Fibroblast of the aortic adventitia (primary cell): ENCODE measurements at places on chromosomes 1 and 21. TPM values are rescaled to one million over a fixed set of nuclear protein-coding genes. Genes with fewer than 3 reads are reported as not detected.

DNA sequence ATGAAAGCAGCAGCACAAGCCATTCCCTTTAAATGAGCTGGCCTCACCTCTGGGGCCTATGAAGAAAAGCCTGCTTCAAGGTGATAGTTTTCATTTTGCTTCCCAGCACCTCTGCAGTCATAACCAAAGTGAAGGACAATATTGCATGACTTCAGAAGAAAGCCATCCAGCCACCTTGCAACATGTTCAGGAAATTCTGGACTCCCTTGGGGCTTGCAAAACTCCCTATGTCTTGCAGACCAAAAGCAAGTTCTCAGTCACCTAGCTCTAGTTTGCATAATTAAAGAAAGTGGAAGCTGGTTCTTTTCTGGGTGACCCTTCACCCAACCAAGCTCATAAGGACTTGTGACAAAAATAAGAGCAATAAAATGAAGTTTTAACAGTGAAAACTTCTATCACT, 87.6 kb downstream of the GFI1 start:
- peak; percentile 6 for DNase-seq

The TRMT13 gene
- total RNA-seq: 7.0 and 15.0 TPM in 2 replicates

The PEAR1 gene
- total RNA-seq: 4.8 and 10.8 TPM in 2 replicates

- DNase-seq: peak; percentile 8
Observed at GRCh38 chr21:16004086-16004485, 274.3 kb downstream of the USP25 start.

DNA sequence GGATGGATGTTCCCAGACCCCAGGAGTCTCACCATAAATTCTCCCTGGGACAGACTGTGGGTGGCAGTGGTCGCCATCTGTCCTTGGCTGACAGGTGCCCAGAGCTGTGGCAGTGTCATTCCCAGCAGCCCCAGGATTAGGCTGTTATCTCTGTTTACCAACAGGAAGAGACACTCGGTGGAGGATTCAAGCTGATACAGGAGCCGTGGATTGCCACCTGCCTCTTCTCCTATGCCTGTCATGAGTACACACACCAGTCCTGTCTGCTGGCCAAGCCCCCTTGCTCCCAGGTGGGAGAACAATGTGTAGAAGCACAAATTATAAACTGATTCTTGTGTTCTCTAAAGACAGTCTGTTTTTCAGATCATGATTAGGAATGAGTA, 152.6 kb downstream of the ETS2 start:
- no peak for DNase-seq

The WNT4 gene
- under 0.01 TPM in 1 of 2 replicates, not detected in the other for total RNA-seq

GRCh38 chr1:235302143-235302542, 25.8 kb downstream of the ARID4B start:
- DNase-seq: no peak

DNA sequence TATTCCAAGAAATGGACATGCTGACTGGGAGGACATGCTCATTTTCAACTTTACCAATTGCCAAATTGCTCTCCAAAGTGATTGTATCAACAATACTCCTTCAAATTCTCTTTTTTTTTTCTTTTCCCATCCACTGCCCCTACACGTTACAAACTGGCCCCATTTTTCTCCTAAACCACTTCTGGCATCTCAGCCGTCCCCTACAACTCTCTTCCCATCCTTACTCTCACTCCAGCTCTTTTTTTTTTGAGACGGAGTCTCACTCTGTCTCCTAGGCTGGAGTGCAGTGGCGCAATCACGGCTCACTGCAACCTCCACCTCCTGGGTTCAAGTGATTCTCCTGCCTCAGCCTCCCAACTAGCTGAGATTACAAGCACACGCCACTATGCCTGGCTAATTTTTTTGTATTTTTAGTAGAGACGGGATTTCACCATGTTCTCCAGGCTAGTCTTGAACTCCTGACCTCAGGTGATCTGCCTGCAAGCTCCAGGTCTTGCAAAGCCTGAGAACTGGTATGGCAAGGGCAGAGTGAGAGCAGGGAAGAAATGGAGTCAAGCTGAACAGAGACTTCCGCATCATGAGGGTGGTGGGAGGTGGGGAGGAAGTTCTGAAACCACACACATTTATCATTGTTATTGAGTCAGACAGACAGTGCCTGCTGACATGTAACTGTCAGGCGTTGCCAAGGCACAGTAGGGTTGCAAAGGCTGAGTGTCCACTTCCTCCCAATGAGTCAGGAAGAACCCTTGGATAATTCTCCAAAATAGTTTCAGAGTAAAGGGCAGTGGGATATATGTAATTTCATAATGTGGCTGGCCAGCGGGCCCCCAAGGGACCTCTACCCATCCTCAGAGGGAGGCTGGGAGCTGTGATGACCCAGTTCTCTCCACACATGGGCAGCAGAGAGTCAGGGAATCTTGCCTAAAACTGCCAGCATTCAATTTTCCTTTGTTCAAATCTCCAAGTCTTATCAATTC, 17.4 kb downstream of the CELA3A start:
- DNase-seq: peak; percentile 81

GRCh38 chr1:65066419-65066765, 81.6 kb upstream of the AK4 start:
- no peak for DNase-seq

The CA6 gene
- not detected in 2 replicates for total RNA-seq

GRCh38 chr1:44040846-44041245, 9.6 kb upstream of the SLC6A9 start:
- peak; percentile 37 for DNase-seq

- peak; percentile 90 for DNase-seq
Observed at GRCh38 chr1:67683316-67683715, 1.7 kb upstream of the GADD45A start.

DNA sequence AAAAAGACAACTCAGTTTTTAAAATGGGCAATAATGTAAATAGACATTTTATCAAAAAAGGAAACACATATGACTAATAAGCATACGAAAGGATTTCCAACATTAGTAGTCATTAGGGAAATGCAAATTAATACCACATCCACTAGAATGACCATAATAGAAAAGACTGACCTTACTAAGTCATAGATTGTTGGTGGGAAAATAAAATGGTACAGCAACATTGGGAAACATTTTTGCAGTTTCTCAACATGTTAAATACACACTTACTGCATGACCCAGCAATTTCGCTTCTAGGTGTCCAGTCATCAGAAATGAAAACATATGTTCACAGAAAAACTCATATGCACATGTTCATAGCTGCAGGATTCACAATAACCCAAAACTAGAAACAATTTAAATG, 29.9 kb upstream of the SLC44A3 start:
- DNase-seq: peak; percentile 48

The RNF186 gene
- not detected in 2 replicates for total RNA-seq

DNA sequence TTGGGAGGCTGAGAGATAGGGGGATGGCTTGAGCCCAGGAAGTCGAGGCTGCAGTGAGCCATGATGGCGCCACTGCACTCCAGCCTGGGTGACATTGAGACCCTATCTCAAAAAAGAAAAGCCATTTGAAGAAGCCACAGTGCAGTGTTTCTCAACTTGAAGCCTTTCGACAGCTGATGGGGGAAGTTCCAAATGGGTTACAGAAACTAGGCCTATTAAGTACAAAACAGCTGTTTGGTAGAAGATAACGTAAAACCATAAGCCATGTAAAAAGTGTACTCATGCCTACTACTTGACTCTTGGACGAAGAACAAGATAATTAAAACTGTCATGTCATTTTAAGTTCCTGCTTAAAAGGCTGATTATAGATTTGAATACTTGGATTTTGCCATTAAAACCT, 16.6 kb downstream of the COPA start:
- DNase-seq: no peak

DNA sequence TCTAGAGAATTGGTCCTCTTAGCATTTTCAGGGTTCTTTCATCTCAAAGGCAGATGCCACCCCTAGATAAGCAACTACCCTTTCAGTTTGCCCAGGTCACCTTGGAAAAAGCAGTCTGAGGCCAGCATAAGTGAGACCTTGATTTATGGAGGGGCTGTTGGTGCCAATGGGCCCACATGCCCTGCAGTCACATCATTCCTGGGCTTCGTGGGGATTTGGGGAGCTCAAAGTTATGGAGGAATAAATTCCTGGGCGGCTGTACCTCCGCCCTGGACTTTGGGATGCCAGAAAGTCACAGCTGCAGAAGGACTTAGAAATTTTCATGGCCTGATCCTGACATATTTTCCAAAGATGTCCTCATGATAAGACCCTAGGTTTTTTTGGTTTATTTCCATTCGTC, 2.7 kb upstream of the SDHB start:
- DNase-seq: no peak

- peak; percentile 53 for DNase-seq
Observed at GRCh38 chr1:171799166-171799565, 17.7 kb downstream of the METTL13 start.

GRCh38 chr1:53642215-53642555, 96.8 kb downstream of the GLIS1 start:
- no peak for DNase-seq

The SYTL1 gene
- total RNA-seq: 0.09 TPM in 1 of 2 replicates, not detected in the other

DNA sequence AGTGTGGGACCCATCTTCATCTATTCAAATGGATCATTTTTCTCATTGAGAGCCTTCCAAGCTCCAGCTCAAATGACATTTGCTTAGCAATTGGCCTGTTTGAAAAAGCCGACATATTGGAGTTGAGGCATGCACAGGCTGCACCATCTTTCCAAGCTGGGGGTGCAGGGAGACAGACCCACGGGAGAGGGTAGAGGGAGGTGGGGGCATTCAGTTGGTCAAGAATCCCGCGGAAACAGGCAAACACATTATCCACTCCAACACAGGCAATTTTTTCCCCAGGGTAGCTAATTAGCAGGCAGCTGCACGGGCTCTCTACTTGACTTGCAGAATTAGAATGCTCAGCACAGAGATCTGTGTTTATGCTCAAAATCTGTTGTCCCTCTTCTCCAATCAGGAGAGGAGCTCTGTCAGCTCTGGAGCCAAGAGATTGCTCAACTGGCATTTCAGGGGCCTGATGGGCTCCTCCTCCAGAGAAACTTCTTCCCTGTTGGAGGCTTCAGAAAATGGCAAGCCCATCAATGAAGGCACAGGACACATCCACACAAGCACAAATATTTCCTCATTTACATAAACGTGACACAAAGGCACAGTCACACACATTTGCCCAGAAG, 267.8 kb downstream of the FOXD2 start:
- DNase-seq: peak; percentile 19

The NES gene
- total RNA-seq: 44.5 and 83.0 TPM in 2 replicates

DNA sequence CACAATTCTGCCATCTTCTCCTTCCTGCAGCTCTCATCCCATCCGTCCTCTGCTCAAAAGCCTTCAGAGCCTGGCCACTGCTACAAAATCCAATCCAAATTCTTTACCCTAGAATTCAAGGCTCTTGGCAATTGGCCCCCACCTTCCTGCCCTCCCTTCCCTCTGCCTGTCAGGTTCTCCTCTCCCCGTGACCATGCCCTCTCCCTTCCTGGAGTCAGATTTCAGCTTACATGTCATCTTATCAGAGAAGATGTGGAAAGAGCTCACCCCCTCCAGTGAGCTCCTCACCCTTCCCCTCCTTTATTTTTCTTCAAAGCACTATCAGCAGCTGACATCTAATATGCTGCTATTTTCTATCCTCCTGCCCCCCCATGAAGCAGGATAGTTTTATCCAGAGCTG, 86.9 kb downstream of the GRIK3 start:
- DNase-seq: no peak

GRCh38 chr1:236522937-236523703, 662 bp upstream of the LGALS8 start:
- no peak for DNase-seq

GRCh38 chr1:172931761-172932160, 119.0 kb downstream of the TNFSF18 start:
- DNase-seq: no peak

DNA sequence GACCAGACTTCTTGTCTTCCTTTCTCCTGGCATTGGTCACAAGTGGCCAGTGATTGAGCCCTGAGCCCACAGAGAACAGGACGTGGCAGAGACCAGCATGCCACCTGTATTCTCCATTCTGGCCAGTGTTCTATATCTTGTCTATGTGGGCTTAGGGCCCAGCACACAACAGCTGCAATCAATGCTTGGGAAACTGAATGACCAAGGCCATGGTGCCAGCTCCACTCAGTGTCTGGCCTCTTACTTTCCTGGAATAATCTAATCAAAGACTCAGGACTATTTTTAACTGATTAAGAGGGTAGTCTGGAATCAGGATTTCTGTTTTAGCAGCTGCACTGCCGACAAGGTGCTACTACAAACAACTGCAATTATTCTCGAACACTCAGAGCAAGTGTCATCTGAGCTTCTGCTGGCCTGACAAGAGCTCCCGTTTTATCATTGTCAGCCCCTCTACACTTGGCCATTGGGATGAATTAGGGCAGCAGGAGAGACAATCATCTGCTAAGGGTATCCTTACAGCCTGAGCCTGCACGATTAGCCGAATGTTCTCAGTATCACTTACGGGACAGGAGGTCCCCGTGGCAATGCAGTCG, 74.4 kb upstream of the GRIK3 start:
- no peak for DNase-seq

GRCh38 chr1:227942716-227943261, 4.9 kb downstream of the WNT9A start:
- DNase-seq: no peak

DNA sequence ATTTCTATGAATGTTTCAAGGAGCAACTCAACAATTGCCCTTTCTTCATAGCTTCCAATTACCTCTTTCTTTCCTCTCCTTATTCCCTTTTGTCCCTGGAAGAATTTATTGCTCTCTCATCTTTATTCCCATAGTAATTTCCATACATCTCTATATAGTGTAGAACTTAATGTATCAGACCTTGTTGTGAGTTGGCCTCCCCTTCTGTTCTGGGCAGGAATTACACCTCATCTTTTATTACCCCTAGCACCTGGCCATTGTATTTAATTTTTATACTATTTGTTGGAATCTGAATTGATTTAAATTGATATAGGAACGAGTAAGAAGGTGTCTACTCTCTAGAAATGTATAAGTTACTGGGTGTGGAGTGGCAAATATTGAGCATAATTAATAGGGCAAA, 114.5 kb downstream of the CACHD1 start:
- no peak for DNase-seq

- no peak for DNase-seq
Observed at GRCh38 chr1:18297896-18298648, 182.7 kb upstream of the KLHDC7A start.

The WDR64 gene
- not detected in 2 replicates for total RNA-seq

DNA sequence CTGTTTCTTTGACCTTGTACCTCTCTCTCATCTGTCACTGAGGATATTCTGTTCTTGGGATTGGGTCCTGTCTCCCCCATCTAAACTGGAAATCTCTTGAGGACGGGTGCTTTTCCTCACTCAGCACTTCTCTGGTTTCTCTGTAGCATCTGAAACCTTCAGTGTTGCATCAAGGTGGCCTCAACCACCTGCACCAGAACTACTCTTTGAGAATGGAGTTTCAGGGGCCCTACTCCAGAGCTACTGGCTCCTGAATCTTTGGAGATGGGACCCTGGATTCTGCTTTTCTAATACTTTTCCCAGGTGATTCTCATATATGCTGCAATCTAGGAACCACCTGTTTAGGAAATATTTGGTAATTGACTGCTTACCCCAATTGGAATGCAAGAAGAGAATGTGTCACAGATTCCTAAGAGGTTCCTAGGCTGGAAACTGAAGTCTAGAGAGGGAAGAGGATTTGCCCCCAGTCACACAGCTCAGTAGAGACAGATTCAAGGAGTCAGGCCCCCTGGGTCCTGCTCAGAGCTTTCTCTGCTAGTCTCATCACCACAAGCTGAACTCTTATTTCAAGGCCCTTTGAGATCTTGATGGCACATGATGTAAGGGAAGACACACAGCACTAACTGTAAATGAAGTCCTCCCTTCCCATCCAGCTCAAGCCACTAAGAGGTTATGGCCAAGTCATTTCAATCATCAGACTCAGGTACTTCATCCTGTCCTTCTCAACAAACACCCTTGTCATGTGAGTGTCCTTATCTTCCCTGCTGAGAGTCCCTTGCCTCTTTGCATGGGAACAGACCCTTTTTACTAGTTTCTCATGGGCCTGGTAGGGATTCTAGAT, 48.7 kb downstream of the EIF2D start:
- no peak for DNase-seq

The PRMT6 gene
- total RNA-seq: 18.3 and 20.1 TPM in 2 replicates

The PLXNA2 gene
- 4.3 and 8.0 TPM in 2 replicates for total RNA-seq
